GM20000 (cell line): ENCODE measurements at places on chromosomes 12 and 14.

GRCh38 chr14:23364164-23365035, 572 bp downstream of the EFS start:
- DNase-seq = no peak

- no peak for DNase-seq
These were observed 22.5 kb upstream of the YAF2 start for GRCh38 chr12:42260518-42260917.

DNA sequence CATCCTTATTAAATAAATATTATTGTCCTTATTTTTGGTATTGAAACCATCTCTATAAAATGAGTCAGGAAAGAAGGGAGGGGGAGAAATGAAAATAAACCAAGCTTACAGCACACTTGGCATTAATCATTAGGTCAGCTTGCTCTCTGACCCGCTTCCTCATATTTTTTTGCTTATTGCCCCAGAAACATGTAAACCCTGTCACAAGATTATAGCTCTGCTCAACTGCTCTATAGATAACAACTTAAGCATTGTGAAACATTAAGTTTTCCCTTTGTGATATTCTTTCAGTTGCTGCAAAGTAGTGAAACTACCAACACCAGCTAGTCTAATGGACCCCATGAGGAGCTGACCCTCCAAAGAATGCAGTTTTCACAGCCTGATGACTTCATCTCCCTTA, 819.5 kb downstream of the SLC16A7 start:
- DNase-seq = no peak

DNA sequence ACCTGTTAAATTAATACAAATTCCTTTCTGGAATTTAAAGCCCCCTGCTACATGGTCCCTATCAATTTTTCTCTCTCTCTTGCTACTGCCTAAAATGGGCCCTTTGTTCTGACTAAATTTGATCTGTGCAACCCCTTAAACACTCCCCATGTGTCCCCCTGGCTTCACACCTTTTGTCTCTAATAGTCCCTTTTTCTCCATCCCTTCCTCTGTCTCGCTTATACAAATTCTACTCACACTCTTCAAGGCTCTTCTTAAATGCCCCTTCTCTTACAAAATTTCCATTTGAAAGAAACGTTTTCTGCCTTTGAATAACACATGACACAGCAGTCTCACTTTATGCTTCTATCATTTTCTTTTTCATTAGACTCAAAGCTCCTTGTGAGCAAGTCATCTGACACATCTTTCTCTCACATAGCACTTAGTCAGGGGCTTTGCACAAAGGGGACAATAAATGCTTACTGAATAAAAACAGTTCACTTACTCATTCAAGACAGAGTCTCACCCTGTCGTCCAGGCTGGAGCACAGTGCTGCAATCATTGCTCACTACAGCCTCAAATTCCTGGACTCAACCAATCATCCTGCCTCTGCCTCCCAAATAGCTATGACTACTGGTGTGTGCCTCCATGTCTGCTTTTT, 41.5 kb upstream of the NR2C1 start:
- no peak for DNase-seq
